Glutamatergic neuron (in vitro differentiated cells): ENCODE measurements at places on chromosomes 16 and 17. TPM values are rescaled to one million over a fixed set of nuclear protein-coding genes. Genes with fewer than 3 reads are reported as not detected.

CMC2 gene
- 76.2 TPM for total RNA-seq

NGFR gene
- 131 TPM for total RNA-seq

CFAP97D1 gene
- not detected for total RNA-seq

CRYBA1 gene
- total RNA-seq: 2.7 TPM

CIBAR2 gene
- total RNA-seq: not detected

HLF gene
- 0.32 TPM for total RNA-seq

SMTNL2 gene
- total RNA-seq: 22.0 TPM

PTX4 gene
- total RNA-seq: 2.2 TPM

TOP2A gene
- total RNA-seq: 32.4 TPM

CHD9NB gene
- 1.8 TPM for total RNA-seq

TAF1C gene
- 74.7 TPM for total RNA-seq

GALR2 gene
- 3.3 TPM for total RNA-seq

IL4R gene
- total RNA-seq: 10.8 TPM

TADA2A gene
- total RNA-seq: 30.6 TPM

GRCh38 chr17:73399056-73399455 is 87.3 kb upstream of the CDC42EP4 start:
- no peak for DNase-seq

DNA sequence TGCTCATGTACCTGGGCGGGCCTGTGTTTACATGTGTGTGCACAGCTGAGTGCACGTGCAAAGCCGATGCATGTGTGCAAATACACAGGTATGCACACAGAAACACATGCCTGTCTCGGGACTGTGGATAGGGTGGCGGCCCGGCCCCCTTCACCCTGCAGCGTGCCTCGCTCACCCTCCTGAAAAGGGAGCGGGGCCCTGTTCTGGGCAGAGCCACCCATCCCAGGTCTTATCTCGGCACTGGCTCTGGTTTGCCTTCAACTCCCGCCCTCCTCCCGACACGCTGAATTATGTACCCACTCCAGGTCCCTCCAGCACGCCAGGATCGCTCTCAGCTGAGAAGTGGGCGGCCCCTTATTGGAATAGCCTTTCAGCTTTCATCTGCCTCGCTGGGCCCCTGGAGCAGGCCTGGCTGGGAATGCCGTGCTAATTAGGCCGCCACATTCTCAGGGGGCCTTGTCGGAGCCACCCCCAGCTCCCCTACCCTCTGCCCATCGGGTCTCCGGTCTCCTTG is 77.8 kb downstream of the RTN4RL1 start:
- DNase-seq: no peak

- no peak for DNase-seq
These were observed 18.9 kb downstream of the IKZF3 start for GRCh38 chr17:39845052-39845846.

GRCh38 chr16:67652578-67653127 is 7.4 kb downstream of the ACD start:
- DNase-seq: no peak

GRCh38 chr17:83099570-83100181 is 20.3 kb downstream of the METRNL start:
- DNase-seq: no peak

- peak; percentile 66 for DNase-seq
These were observed at the start of gene FMNL1 for GRCh38 chr17:45221081-45222013. FMNL1 (plus strand) TSS chr17:45221885; CDS start chr17:45222125, 240 bp downstream.

DNA sequence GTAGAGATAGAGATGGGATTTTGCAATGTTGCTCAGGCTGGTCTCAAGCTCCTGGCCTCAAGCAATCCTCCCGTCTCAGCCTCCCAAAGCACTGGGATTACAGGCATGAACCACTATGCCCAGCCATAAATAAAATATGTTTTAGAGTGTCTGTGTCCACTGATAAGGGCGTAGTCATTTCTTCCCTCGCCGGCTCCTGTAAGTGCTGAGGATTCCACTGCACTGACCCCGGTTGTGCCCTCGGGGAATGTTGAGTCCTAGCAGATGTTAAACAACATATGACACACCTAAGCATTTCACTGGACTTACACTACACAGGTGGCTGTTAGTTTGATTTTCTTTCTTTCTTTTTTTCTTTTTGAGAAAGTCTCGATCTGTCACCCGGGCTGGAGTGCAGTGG is 5.6 kb upstream of the SHMT1 start:
- DNase-seq: no peak

- no peak for DNase-seq
These were observed 4.2 kb downstream of the ST3GAL2 start for GRCh38 chr16:70434484-70435260.

GRCh38 chr17:8392274-8392673 is 5.4 kb downstream of the RNF222 start:
- no peak for DNase-seq

DNA sequence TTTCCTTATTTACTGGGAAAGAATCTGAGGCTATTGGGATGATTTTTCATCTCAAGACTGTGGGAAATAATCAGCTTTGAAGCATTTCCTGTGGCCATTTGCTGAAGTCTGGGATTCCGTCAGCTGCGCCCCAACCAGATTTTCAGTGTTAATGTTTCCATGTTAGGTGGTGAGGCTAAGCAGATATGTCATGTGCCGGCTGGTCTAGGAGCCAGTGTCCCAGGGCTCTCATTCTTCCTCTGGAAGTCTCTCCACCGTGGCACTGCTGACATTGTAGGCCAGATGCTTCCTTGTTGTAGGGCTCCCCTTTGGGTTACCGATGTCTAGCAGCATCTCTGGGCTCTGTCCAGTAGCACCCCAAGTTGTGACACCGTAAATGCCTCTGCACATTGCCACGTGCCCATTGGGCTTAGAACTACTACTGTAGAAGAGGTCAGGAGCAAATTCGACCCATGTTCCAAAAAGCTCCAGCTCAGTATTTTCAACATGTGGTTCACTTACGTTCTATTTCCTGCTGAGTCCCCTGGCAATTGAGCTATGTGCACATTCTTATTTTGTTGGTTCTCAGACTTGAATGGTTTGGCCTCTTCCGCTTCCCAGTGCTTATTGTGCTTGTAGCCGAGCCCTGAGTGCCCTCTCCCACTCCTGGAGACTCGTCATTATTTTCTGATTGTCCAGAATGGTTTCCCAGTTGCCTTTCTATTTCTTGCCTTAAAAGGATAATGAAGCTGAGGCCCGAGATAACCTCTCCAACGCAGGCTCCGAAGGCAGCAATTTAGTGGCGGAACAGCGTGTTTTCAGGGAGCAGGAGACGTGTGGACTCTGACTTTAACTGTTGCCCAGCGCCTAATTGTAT is 82.2 kb downstream of the SPECC1 start:
- DNase-seq: no peak

GRCh38 chr17:30701498-30701989 is 122.9 kb downstream of the CRLF3 start:
- no peak for DNase-seq

DNA sequence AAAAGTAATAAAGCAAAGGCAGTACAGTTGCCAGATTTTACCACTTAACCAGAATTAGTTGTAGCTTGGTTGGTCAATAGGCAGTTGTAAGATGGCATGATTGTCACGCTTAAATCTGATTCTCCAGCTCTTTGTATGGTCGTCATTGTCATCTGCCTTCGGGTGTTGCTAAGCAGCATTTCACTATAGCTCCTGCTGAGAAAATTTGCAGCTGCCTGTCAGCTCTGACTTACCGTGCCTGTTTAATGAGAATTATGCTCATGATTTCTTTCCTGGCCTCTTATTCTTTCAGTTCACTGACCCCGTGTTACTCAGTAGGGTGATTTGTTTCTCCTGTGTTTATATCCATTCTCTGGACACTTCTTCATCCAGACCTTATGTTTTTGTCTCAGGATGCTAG is 66.7 kb downstream of the TANGO6 start:
- no peak for DNase-seq

GRCh38 chr16:29963021-29963743 is 1.3 kb downstream of the TMEM219 start:
- no peak for DNase-seq

GRCh38 chr17:9336817-9337216 is 238.8 kb downstream of the STX8 start:
- no peak for DNase-seq

- DNase-seq: no peak
These were observed 17.7 kb upstream of the SLC12A3 start for GRCh38 chr16:56847173-56847910.

GRCh38 chr16:71794943-71795342 is 13.7 kb downstream of the AP1G1 start:
- no peak for DNase-seq

GRCh38 chr17:72624652-72625051 is 467.8 kb downstream of the SLC39A11 start:
- no peak for DNase-seq

- DNase-seq: no peak
These were observed 1109.7 kb downstream of the CDH11 start for GRCh38 chr16:64012166-64012565.

- DNase-seq: peak; percentile 81
These were observed 26.6 kb upstream of the GSE1 start for GRCh38 chr16:85586380-85587104.

- DNase-seq: no peak
These were observed 36.4 kb upstream of the CES5A start for GRCh38 chr16:55911616-55912015.

GRCh38 chr16:53958341-53958880 is 254.5 kb downstream of the FTO start:
- DNase-seq: no peak

DNA sequence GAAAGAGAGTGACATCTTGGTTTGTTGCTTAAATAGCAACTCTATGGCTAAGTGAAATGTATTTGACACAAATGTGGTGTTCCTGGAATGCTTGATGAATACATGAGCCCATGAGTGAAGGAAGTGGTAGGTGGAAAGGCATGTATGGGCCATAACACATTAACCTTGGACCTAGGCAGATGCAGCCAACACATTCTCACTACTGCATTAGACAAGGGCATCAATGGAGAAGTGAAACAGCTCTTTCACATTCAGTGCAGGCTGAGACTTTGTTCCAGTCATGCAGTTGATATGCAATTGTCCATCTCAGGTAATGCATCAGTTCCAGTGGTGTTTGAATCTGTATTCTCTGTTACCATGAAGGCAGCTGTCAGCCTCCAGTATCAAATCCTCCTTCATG is 133.6 kb downstream of the HS3ST3B1 start:
- DNase-seq: no peak

DNA sequence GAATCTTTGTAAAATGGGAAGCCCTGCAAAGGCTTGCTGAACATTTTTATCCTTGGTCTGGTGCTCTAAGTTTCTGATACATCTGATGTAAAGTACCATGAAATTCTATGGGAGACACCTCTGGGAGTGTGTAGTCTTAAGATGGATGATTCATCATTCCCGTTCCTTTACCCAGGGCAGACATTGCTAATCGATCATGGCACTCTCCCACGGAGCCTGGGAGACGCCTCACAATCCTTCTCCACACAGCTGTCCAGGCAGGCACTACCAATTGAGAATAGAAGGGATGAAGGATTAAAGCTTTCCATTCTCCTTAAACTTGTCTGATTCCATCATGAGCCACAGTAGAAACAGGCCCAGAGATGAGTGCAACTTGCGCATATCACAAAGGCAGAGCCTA is 144.8 kb downstream of the GSG1L start:
- DNase-seq: no peak

- DNase-seq: no peak
These were observed 4.4 kb upstream of the SEC14L1 start for GRCh38 chr17:77136420-77136767.

- no peak for DNase-seq
These were observed 92.8 kb downstream of the KATNIP start for GRCh38 chr16:27642756-27643155.

DNA sequence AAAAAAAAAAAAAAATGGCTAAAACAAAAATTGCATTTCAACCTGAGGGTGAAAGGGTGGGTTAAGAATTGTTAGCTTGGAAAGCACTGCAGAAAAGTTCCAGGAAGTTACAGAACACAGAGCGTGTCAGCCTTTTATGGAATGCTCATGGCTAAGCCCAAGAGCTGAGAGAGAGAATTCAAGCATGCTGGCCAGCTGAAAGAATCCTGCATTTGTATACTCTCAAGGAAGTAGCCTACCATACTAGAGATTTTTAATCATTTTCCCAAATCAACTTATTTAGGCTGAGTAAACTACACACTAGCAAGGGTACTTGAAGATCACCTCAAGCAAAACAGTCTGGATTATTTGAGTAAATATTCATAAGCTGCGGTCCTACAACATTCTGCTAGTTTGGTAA is 153.9 kb downstream of the KCNJ2 start:
- no peak for DNase-seq

DNA sequence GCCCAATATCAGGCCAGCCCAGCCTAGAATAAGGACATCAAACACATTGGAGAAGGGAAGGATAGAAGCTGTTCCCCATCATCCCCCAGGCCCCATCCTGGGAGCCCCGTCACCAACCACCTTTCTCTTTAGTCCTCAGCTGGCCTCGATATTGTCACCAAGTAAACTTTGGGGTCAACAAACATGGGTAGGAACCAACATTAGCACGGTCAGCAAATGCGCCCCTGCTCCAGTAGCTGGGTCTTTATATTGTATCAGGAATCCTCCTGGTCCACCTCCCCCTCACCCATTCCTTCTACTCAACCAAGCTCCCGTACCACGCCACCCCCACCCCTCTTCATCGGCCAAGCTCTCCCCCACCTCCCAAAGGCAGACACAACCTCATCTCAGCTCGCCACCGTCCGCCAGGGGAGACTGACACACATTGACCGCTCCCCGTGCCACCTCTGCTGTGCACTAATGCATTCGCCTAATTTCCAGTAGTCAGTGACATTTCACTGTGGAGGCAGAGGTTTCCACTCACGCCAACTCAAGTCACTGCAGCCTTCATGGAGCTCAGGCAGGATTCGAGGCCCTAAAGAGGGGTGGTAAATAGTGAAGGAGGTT is 20.7 kb upstream of the CBX2 start:
- DNase-seq: no peak

DNA sequence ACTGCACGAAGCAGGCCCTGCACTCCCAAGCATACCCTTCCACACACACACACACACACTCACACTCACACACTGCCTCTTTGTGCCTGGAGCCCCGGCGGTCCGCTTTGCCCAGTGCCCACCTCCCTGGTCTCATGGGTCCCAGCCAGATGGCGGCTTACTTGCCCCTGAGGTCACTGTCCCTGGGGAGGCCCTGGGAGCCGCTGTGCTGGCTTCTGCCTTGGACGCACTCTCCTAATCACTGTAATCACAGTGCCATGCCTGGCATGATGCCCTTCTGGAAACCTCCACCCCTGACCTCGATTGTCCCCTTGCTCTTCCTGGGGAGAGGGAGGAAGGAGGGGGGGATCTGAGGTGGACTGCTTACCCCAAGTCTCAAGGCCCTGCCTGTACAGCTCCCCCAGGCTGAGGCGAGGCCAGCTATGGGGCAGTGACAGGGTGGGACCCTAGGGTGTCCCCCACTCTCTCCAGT is 36.0 kb downstream of the ARHGAP23 start:
- peak; percentile 58 for DNase-seq
